ENCODE measurements at places on chromosomes 5 and 9.
A peak's percentile ranks its signal among the peaks of the same experiment; 100 is the strongest.

DNA sequence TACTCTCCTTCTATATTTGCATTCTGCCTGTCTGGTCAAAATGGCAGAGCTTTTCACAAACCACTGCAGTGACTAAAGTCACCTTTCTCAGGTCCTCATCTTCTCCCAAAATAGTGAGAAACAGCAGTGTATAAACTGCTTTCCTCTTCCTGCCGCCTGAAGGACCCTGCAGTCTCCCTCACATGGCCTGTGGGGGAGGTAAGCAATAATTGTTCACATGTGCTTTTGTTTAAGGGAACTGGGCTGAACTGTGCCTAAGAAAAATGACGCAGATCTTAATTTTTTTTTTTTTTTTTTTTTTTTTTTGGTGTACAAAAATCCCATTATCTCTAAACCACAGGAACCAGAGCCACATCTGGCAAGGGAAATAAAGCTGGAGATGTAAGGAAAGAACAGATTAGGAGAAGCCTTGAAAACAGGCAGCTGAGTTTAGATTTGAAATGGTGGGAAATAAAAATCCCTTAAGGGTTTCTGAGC, 131.7 kb upstream of the VLDLR start:
- DNase-seq = no peak

- DNase-seq = no peak
These were observed 603.8 kb downstream of the TLE4 start for GRCh38 chr9:80175286-80176150.

DNA sequence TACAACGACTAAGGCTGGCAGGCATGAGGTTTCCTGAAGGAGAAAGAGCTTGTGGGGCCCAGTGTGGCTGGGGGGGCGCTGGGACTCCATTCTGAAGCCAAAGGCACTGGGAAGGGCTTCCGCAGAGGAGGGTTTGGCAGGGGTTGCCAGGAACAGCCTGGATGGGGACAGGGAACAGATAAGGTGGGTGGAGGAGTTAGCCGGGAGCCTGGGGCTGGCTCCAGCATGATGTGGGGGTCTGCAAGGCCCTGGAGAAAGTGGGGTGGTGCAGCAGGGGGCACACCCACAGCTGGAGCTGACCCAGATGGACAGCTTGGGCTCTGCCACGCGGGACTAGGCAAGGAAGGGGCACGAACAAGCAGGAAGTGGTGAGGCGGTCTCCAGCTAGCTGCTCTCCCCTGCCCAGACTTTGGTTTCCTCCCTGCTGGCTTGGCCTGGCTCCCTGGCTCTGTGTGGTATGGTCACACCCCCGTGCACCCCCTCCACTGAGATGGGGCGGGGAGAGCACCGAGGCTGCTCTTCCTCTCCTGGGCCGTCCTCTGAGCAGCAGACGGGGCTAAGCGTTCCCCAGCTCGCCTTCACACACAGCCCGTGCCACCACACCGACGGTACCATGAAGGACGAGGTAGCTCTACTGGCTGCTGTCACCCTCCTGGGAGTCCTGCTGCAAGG, at the start of gene LTC4S:
Gene LTC4S (plus strand): TSS at position 519 of the 672 bp plus-strand sequence. CDS start 95 bp downstream, at position 614.
- no peak for DNase-seq

DNA sequence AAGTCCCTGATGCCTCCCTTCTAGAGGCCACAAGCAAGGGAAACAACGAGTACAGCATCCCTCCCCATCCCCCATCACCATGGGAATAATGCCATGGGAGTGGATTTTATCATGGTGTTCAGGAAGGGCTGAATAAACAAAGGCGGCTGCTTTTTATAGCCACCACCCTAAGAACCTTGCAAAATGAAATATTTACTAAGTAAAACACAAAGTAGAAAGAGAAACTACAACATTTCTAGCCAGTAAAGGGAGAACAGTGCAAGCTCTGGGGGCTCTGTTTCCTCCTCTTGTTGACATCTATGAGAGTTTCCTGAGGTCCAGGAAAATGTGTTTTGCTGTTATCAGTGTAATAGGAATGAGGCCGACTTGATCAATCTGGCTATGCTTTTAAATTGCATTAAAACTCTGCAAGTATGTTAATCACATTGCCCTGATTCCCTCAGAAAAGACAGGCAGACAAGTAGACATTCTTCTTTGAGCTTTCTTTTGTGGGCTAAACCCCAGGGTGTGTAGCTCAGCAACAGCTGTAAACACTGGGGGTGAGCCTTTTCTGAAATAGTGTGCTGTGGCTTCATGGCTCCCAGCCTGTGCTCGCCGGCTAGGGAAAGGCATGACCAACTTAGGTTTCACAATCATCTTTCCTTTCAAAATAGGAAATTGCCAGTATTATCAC, 31.1 kb downstream of the SV2C start:
- no peak for DNase-seq

- DNase-seq = no peak
These were observed 141.0 kb downstream of the GADD45G start for GRCh38 chr9:89745601-89746376.

DNA sequence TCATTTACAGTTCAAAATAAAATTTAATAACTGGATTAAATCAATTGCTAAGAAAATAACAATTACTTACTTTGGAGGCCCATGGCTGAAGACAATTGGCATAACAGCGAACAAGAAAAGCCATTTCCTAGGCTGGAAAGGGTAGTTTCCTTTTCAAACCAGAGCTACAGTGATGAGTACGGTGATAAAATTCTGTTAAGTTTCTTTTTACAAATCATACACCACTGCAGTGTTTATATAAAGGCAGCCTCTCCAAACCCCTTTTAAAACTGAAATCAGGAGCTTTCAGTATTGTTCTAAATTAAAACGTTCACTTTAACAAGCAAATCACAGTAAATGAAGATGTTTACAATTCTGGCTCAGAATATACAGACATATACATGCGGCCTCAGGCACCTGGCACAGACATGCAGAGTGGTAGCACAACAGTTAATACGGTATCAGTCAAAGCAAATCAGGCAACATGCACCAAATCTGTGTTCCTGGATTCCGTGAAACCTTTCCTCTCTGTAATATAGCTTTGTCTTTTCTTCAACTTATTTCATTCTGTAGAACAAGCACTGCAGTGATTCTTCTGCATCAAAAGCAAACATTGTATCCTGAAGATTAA, 102.9 kb downstream of the RAPGEF6 start:
- DNase-seq = no peak

DNA sequence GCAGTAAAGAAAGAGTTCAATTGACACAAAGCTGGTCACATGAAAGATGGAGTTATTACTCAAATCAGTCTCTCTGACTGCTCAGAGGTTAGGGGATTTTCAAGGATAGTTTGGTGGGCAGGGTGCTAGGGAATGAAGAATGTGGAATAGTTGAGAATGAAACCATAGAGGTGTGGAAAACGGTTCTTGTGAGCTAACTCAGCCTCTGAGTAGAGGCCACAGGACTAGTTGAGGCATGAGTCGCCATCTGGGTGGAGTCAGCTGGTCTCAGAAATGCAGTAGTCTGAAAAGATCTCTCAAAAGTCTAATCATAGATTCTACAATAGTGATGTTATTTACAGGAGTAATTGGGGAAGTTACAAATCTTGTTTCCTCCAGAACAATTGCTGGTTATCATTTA, 178.9 kb upstream of the SPEF2 start:
- DNase-seq = no peak

GRCh38 chr9:36029202-36029601, 7.5 kb upstream of the RECK start:
- no peak for DNase-seq

DNA sequence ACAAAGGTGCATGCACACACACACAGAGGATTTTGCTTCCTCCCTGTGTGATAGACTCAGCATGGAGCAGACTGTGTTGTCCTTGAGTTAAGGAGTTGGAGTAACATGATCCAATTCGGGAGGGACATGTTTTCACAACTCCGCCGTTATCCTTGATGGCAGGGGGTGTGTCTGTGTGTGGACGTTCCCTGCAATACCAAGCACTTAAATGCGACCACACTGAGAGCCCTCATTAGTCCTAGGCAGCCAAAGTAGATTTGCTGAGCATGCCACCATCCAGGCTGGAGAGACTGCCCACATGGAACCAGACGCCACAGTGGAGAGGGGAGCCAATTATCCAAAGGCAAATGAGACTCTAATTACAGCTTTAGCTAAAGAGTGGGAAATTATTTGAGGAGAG, 140.1 kb downstream of the DOCK2 start:
- DNase-seq = peak; percentile 81

DNA sequence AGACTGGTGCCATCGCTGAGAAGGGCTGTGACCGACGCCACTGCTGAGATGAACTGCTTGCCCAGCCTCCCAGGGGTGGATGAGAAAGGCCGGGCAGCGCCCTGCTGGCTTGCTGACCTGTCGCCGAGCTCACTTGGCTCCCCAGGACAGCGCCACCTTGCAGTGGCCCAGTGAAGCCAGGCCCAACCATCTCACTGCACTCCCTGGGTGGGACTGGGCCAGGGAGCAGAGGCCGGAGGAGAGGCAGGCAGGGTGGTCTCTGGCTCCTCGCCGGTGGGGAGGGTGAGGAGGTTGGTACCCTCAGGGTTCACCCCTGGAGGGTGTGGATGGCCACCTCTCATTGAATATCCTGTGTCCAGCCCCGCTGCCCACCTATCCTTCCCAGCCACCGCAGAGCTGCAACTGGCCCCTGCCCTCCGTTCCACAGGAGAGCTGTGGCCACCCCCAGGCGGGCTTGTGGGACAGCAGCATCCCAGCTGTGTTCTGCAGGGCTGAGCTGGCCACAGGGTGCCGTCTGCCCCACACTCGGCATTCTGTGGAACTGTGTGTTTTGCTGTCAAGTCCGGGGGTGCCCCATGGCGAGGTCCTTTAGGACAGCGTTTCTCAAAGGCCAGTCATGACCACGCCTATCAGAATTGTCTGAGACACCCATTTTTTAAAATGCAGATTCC, 41.0 kb upstream of the FCN2 start:
- DNase-seq = no peak

- DNase-seq = no peak
These were observed 127.8 kb upstream of the CCDC152 start for GRCh38 chr5:42628821-42629220.

- peak; percentile 97 for DNase-seq
These were observed 10.1 kb downstream of the IGFBPL1 start for GRCh38 chr9:38414040-38414723.

GRCh38 chr9:137672907-137673791, 54.3 kb downstream of the EHMT1 start:
- DNase-seq = no peak

DNA sequence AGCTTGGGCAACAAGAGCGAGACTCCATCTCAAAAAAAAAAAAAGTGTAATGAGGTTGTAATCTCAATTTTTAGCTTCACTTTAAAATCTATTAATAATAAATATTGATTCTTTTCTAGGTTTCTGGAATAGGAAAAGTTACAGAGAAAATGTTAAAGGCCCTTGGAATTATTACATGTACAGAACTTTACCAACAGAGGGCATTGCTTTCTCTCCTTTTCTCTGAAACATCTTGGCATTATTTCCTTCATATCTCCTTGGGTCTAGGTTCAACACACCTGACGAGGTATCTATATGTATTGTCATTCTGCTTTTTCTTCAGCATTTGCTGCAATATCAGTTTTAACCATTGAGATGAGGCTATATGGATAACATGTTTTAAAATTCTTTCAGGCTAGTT, 26.6 kb upstream of the ANKDD1B start:
- DNase-seq = no peak

DNA sequence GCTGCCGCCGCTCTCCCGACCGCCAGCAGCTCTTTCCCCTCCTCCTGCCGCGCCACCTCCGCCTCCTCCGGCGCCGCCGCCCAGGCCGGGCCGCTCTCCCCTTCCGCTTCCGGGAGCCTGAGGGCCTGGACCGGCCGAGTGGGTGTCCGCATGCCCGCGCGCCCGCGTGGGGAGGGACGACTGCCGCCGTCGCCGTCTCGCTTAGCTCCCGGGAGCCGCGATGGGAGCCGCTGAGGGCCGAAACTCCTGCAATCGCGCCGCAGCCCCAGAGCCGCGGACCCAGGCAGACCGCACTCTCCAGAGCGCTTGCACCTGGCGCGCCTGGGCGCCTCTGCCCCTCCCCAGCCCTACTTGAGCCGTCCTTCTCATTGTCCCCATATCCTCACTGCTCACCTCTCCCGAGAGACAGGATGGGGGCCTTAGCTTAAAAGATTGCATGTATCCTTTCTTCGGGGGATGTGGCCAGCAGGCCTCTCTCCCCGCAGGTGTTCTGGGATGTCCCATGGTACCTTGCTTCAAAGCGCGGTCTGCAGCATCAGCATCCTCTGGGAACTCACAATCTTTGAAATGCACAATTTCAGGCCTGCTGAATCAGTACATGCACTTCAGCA, at the start of gene ZDHHC21:
Gene ZDHHC21 (minus strand): TSS at position 182 of the 611 bp plus-strand sequence. CDS start 19,092 bp downstream, outside the sequence.
- DNase-seq = no peak

- DNase-seq = no peak
These were observed 60.6 kb downstream of the TMEM174 start for GRCh38 chr5:73233461-73234203.

DNA sequence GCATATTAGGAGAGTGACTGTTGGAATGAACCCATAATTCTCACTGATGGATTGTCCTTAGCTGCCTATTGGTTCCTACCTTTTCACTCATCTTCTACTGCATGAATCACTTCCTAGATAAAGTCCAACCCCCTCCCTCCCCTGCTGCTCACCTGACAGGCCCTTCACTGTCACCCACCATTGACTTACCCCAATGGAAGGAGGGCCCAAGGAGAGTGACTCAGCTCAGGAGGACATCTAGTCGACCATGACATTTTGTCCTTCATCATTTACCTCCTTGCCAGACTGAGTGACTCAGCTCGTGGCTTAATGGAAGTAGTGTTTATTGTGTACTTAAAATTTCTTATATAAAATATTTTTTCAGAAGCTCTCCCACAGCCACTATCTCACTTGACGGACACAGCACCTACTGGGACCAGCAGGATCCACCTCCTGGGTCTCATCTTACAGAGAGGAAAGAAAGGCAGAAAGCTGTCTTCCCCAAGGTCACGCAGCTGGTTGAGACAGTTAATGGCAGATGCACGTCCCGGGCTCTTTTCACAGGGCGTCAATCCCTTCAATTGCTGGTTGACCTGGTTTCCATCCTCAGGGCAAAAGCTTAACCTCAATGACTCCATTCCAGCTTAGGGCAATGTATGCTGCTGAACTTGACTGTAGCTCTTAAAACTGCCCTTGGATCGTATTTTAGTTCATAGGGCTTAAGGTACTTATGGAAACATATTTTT, 142.3 kb downstream of the MARCHF11 start:
- DNase-seq = no peak

- no peak for DNase-seq
These were observed 74.8 kb downstream of the MEF2C start for GRCh38 chr5:88808153-88808552.

- no peak for DNase-seq
These were observed 43.9 kb downstream of the PNPLA7 start for GRCh38 chr9:137506274-137506673.

GRCh38 chr5:80759866-80760577, 105.2 kb upstream of the DHFR start:
- no peak for DNase-seq

DNA sequence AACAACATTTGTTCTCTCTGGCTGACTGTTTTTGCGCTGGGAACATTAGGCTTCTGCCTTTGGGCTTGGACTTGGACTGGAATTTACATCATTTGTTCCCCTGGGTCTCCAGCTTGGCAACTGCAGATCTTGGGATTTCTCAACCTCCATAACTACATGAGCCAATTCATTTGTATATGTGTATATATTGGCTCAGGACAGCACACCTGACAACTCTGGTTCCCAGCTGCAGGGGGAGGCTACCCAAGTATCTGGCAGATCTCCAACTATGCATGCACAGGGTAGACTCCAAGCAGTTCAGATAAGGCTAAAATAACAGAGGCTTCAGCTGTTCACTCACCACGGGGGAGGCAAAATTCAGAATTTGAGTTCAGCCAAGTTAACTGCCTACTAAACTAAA, 31.6 kb upstream of the F2RL1 start:
- DNase-seq = no peak

Data from NCI-H524 treated with DMSO at 0.1 percent for 48 hours (cell line).